ENCODE measurements at places on chromosomes 16 and 17.

DNA sequence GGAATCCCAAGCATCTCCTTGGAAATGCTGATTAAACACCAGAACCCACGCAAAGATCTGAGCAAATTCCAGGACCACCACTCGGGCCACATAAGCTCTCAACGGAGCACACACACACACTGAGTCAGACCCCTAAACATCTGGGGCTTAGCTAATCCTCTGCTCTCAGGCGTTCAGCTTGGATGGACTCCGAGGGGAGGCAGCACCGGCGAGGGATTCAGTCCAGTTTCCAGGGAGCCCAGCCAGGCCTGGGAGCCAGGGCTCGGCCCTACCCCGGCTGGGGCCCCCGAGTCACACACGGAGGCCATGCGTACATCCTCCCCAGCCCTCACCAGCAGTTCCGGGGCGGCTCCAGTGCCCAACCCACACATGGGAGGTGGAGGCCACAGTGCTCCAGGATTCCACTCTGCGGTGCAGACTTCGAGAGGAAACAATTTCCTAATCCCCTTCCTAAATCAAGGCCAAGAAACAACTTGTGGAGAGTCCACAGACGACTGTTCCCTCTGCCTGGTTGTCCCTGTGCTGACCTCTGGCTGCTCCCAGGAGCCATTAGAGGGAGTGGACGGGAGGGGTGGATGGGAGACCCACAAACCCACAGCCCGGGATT is 70.5 kb downstream of the GAS7 start:
- no peak for DNase-seq

DNA sequence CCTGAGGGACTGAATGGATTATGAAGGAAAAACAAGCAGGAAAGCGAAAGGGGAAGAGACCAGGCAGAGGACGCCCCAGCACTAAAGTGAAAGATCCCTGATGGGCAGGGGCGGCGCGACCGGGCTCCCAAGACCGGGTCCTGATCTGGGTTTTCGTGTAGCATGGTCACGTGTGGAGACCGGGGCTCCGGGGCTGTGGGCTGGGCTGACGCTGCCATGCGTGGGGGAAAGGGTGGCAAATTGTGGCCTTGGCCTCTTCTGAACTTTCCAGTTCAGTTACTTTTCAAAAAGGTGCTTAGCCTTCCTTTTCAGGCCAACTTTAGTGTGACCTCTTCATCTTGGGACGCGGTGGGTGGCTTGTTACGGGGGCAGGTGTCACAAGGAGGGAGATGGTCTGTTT is 57.5 kb downstream of the METRNL start:
- no peak for DNase-seq

DNA sequence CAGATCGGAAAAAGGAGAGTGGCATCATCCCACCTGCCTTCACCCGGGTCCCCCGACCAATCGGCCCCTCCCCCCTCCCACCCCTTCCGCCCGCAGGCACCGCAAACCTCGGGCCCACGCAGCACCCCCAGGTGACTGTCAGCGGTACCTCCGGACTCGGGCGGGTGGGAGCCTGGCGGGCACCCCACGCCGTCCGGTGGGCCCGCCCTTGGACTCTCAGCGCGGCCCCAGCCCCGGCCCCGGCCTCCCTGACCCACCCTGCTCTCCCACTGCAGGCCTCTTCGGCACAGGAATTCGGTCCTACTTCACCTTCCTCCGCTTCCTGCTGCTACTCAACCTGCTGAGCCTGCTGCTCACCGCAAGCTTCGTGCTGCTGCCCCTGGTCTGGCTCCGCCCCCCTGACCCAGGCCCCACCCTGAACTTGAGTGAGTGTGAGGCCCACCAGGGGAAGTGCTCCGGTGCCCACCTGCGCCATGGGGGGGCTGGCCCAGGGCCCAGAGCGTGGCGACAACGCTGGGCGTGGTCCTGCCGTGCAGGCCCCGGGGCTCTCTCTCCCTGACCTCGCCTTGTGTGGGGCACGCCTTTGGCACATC is 1.6 kb downstream of the TMC8 start:
- DNase-seq = no peak

- DNase-seq = no peak
These were observed 8.0 kb downstream of the BRD7 start for GRCh38 chr16:50360779-50361178.

DNA sequence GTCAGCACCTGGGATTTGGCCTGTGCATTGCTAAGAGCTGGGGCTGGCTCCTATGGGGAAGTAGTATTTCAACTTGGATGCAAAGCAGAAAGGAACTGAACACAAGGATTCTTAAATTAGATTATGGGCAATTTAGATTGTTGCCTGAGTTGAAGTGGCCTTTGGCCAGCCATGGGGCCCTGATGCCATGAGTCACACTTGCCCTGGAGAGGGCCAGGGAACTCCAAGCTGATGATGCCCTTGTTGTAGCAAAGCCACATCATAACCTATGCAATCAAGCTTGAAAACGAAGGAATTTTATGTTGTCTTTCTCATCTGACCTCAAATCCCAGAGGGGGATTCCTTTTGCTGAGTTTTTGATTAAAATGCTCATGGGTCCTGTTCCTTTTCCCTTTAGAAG is 3.9 kb upstream of the SPATA32 start:
- DNase-seq = no peak

GRCh38 chr17:4947010-4947410 is 1.3 kb downstream of the PFN1 start:
- DNase-seq = no peak

- no peak for DNase-seq
These were observed 414.6 kb downstream of the SLC39A11 start for GRCh38 chr17:72677714-72678390.

DNA sequence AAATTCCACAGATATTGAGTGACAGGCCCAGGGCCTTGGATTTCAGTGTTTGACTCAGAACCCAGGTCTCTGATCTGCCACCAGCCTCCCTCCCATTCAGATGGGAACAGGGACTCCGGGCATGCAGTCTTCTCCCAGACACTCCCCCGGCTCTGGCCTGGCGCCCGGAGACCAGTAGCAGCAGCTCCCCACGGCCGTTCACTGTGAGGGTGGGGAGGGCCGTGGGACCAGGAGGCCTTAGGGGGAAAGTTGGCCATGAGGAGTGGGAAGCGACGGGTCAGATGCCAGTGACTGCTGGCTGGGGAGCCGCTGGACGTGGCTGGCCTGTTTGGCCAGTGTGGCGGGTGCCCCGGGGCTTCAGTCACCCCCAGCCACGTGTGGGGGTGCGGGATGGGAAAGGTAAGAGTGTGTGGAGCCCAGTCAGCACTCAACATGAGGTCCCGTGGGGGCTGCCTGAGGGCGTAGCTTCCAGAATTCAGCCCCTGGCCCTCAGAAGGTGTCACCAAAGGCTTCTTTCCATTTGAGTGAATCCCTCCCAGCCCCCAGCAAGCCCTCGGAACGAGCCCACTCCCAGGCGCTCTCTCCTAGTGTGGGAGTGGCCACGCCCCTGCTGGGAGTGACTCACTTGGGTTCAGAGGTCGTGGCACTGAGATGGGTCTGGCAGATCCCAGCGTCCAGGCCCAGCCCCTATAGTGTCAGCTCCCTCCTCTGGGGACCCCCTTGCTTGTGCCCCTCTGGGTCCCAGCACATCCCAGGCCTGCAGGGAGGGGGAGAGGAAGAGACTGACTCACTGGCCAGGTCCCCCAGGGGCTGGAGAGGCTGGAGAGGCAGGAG is 309.4 kb downstream of the SEC14L1 start:
- no peak for DNase-seq

- no peak for DNase-seq
These were observed 47.8 kb upstream of the NLRP1 start for GRCh38 chr17:5631958-5632590.
